ENCODE measurements at places on chromosomes 6 and 20.

DNA sequence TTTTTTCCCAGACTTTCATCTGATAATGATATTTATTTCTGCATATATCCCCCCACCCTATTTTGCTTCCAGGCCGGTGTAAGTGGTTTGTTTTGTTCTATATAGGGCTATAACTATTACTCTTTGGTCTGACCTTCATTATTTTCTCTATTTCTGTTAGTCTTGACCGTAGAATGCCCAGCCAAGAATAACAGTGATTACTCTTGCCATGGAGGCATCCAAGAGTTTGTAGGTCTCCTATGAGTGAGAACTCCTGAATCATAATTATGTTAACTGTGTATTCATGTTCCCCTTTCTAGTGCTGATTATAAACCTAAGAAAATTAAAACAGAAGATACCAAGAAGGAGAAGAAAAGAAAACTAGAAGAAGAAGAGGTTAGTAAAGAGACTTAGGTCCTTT, 52.2 kb downstream of the TOP1 start:
- DNase-seq, result no peak

DNA sequence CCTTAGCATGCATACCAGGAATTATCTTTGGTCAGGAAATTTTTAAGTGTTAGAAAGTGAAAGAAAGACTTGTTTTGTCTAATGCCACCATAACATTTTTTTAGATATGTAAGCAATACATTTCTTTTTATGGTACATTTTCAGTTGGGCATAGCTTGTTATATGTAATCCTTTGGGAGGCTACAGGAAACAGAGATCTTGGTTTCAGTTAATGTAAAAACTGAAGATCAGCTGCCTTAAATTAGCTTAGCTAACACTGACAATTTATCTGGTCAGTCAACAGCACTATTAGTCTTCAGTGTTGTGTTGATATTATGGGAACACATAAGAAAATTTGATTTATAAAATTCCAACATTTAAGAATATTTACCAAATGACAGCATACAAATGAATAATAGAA, 78.6 kb upstream of the SMIM8 start:
- DNase-seq, result no peak

DNA sequence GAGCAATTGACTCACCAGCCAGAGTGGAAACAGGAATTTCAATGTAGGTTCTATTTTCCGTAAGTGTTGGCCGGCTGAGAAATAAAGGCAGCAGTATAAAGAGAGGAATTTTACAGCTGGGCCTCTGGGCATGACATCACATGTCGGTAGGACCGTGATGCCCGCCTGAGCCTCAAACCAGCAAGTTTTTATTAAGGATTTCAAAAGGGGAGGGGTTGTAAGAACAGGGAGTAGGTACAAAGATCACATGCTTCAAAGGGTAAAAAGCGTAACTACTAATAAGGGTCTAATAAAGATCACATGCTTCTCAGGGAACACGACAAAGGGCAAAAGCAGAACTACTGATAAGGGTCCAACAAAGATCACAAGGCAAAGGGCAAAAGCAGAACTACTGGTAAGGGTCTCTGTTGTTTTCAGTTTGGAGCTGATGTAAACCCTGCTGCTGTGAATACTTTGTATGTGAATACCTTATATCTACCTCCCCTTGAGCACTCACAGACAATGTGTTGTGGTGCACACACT, 9.0 kb upstream of the TULP4 start:
- DNase-seq, result no peak

GRCh38 chr20:39878320-39878719, 810.7 kb downstream of the MAFB start:
- DNase-seq, result no peak

GRCh38 chr20:62648318-62648995, 6.2 kb downstream of the SLCO4A1 start:
- no peak for DNase-seq

- no peak for DNase-seq
Measured at GRCh38 chr6:10685092-10685915, 9.1 kb downstream of the C6orf52 start.

GRCh38 chr20:33925867-33926266, 67.8 kb upstream of the RALY start:
- DNase-seq, result no peak

- DNase-seq, result no peak
Measured at GRCh38 chr20:9136114-9136513, 67.2 kb downstream of the PLCB4 start.

DNA sequence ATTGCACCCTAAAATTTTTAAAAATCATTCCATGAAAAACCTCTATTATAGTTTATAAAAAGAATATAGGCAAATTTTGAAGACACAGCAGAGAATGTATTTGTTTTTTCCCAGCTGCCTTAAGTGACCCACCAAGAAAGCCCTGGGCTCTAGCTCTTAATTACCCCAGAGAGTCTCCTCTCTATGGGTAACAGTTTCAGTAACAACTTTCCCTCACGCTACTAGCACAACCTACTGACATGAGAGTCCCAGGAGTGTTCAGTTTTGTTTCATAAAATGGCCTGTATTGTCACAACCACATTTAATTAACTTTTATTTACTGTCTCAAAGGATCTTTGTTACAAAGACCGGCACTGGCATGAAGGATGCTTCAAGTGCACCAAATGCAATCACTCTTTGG, 41.5 kb downstream of the FHL5 start:
- DNase-seq, result no peak

DNA sequence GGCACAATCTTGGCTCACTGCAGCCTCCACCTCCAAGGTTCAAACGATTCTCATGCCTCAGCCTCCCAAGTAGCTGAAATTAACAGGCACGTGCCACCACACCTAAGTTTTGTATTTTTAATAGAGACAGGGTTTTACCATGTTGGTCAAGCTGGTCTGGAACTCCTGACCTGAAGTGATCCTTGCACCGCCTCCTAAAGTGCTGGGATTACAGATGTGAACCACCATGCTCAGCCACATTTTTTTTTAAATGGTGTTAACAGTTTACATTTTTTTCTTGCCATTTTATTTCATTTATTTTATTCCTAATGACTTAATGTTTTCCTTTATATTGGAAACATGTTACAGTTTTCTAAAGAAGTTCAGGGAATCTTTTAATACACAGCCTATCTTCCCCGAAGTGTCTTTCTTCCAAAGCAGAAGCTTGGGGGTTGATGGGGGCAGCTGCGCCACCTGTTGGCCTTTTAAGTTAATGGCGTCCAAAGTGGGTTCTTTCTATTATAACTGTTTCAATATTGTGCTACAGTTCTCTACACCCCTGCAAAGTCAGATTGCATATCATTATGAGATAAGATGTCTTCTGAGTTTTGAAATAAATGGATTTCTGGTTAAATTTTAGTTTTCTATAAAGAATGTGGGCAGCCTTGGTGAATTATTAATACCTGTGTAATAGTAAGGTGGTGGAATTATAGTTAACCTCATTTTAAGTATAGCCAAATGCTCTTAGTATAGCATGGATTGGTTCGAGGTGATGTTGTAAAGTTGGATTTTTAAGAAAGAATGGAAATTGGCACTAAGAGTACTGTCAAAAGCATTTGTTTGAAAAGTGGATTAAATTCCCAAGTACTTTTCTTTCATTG, 42.0 kb upstream of the PLCG1 start:
- peak; percentile 61 for DNase-seq

- DNase-seq, result no peak
Measured at GRCh38 chr6:32752580-32752979, 10.8 kb downstream of the HLA-DQB2 start.

Data from midbrain (tissue), 1 donor.